ENCODE measurements at places on chromosomes 16 and 17.

DNA sequence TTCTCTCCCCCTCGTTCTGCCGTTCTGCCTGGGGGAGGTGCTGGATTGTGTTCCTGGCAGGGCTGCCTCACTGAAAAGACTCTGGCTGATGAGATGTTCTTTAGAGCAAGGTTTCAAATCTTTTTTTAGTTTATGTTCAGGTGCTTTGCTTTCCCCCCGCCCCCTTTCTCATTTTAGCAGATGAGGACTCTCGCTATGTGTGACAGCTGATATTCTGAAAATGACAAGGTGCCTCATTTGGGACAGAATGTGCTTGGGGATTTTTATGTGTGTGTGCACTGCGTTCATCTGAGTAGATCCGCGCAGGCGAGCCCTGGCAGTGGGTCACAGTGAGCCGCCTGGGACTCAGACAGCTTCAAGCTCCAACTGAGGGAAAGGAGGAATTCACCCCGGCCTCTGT lies 205.9 kb downstream of the HS3ST4 start:
- DNase-seq = no peak

GRCh38 chr16:31181102-31181830 lies 1.3 kb downstream of the FUS start:
- DNase-seq = no peak

DNA sequence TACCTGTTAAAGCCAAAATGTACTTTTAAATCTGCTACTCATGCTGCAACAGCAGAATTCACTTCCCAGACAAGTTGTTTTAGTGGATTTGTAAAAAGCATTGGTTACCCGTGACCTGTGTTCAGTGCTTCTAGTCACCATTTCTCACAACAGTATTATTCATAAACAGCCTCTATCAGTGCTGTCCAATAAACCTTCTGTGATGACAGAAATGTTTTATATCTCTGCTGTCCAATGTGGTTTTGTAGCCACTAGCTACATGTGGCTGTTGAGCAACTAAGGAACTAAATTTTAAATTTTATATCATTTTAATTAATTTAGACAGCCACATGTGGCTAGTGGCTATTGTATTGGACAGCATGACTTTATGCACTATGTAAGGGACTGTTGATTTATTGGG lies 12.6 kb downstream of the MAP3K3 start:
- no peak for DNase-seq

- DNase-seq = no peak
Measured at GRCh38 chr17:75625813-75626486, 7.3 kb upstream of the SMIM5 start.

DNA sequence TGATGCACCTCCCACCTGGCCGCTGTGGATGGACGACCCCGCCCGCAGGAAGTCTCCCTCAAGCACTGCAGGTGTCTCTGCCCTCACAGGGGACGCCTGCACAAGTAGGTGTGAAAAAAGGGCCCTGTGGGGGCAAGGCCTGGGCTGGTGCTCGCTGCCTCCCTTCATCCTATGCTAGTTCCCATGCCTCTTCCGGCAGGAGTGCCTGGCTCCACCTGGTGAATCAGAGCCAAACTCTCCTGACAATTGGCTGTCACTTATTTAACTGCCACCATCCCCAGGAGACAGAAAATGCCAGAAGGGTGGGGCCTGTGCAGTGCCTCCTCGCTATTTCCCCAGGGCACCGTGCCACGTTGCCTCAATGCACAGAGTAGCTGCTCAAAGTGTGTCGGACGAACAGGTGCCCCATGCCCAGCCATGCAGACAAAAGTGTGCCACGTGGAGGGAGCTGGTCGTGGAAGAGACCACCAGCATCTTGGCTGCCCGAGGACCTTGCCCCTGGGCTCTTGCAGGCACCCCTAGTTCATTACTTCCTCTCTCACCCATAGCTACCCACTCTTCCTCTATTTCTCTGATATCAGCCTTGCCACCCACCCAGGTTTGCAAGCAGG lies 170.7 kb downstream of the SEC14L1 start:
- no peak for DNase-seq

DNA sequence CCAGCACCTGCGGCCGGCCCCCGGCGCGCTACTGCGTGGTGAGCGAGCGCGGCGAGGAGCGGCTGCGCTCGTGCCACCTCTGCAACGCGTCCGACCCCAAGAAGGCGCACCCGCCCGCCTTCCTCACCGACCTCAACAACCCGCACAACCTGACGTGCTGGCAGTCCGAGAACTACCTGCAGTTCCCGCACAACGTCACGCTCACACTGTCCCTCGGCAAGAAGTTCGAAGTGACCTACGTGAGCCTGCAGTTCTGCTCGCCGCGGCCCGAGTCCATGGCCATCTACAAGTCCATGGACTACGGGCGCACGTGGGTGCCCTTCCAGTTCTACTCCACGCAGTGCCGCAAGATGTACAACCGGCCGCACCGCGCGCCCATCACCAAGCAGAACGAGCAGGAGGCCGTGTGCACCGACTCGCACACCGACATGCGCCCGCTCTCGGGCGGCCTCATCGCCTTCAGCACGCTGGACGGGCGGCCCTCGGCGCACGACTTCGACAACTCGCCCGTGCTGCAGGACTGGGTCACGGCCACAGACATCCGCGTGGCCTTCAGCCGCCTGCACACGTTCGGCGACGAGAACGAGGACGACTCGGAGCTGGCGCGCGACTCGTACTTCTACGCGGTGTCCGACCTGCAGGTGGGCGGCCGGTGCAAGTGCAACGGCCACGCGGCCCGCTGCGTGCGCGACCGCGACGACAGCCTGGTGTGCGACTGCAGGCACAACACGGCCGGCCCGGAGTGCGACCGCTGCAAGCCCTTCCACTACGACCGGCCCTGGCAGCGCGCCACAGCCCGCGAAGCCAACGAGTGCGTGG lies 1.5 kb downstream of the NTN1 start:
- DNase-seq = no peak

GRCh38 chr17:80781211-80781610 lies 210.4 kb upstream of the CHMP6 start:
- DNase-seq = no peak
